ENCODE measurements at places on chromosomes 11 and 22. TPM values are rescaled to one million over a fixed set of nuclear protein-coding genes. Genes with fewer than 3 reads are reported as not detected.

LRP4 gene
- 0.38 TPM for total RNA-seq

SNX15 gene
- 13.7 TPM for total RNA-seq

RASSF10 gene
- total RNA-seq = not detected

MCAT gene
- 27.6 TPM for total RNA-seq

IFITM2 gene
- 189 TPM for total RNA-seq
